ENCODE measurements at places on chromosomes 7 and 10. TPM values are rescaled to one million over a fixed set of nuclear protein-coding genes. Genes with fewer than 3 reads are reported as not detected.

- no peak for DNase-seq
Observed at GRCh38 chr7:106219170-106219569, 65.6 kb downstream of the NAMPT start.

DNA sequence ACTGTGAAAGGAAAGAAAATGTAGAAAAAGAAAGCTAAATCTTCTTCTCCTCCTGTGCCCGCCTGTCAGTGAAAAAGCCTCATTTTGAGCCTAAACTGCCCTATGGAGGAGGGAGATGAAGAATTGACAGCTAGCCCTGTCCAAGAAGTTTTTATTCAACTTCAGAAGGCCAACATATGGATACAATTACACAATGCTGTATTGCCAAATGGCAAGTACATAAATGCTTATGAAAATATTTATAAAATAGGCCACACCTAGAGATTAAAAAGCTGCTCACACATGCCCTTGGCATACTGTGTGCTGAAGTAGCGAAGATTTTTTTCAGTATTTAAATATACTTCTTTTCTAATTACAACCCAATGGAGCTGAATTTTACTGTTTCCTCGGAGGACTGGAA is 65.1 kb upstream of the NEBL start:
- no peak for DNase-seq

DNA sequence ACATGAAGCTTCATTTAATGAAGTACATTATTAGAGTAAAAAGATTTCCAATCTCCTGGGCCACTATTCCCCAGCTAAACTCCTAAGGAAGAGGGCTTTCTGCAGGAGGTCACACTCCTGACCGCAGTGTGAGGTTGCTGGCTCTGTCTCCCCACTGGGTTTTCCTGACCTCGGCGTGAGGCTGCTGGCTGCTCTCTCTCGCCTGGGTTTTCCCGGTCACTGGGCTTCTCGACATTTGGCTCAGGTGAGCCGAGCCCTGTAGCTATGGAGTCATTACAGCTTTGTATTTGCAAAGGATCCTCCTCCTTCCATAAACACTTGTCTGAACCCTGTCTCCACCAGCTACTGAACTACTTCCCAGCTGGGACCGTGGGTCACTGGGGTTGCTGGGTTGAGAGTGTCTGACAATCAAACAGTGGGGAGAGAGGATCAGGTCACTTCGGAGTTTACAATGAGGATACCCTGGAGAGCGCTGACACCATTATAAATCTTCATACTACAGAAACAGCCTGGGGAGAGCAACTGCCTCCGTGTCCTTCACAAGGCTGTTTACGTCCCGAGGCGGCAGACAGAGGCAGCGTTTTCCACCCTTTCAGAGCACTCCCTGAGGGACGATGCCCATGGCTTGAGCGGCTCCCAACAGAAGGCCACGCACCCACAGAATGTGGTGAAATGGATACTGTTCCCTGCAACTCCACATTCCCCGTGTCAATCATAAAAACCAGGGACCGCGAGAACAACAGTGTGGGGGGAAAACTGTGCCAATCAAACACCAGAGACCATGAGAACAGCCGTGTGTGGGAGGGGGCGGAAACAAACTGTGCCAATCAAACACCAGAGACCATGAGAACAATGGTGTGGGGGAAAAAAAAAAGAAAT is 226.2 kb downstream of the ZMYND11 start:
- DNase-seq = no peak

DNA sequence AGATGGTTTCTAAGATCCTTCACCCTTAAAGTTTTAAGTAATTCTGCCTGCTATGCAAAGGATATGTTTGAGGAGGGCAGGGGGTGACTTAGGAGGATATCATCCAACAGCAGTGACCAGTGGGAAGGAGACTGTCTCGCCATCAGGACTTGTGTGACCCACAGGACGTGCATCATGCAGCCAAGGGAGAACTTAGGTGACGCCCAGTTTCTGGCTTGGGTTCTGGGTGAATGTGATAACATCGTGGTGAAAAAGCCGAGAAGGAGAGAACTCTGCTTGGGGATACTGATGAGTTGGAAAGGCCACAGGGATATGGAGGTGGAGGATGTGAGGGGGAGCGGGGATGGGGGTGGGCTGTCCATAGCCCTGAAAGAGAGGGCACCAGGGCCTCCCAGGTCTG is 3.8 kb downstream of the WIPI2 start:
- no peak for DNase-seq

GRCh38 chr7:116979430-116979829 is 26.1 kb downstream of the ST7 start:
- DNase-seq = no peak

GRCh38 chr10:49322371-49323170 is 23.6 kb downstream of the C10orf71 start:
- DNase-seq = no peak

DNA sequence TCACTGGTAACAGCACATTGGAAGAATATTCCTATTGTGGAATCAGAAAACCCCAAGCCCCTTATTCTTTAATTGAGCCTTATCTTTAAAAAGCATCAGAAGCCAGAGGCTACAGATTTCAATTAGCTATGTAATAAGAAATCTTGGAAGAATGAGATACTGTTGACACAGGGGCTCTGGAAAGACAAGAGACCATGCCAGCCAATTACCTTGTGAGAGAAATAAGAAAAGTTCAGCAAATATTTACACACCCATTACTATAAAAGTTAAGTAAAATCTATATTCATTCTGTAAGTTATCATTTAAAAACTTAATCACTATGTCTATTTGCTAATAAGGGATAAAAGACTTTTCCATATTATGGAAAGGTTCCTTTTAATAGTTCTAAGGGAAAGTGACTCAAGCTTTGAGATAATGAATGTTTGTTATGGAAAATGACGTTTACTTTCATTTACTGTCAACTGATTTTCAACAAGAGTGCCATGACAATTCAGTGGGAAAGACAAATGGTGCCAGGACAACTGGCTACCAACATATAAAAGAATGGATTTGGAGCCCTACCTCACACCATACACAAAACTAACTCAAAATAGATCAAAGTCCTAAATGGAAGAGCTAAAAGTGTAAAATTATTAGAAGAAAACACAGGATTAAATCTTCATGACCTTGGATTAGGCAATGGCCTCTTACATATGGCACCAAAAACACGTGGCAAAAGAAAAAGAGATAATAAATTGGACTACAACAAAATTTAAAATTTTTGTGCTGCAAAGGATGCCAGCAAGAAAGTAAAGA is 28.3 kb downstream of the ZFAND2A start:
- DNase-seq = no peak

The RNF133 gene
- total RNA-seq = not detected

The NPSR1 gene
- total RNA-seq = not detected

The CYP26C1 gene
- not detected for total RNA-seq

The CAPZA2 gene
- total RNA-seq = 135 TPM

Data from activated naive CD8-positive, alpha-beta T cell treated with anti-CD3 and anti-CD28 coated beads, Interleukin-2, amount 10 ng/mL, durations not matched to agents 7 days and 5 days (primary cell).